Fibroblast of the aortic adventitia (primary cell): ENCODE measurements at places on chromosomes 2 and 18. TPM values are rescaled to one million over a fixed set of nuclear protein-coding genes. Genes with fewer than 3 reads are reported as not detected.

HOXD11 gene
- not detected in 2 replicates for total RNA-seq

ACP1 gene
- 62.1 and 88.3 TPM in 2 replicates for total RNA-seq

IGFBP2 gene
- total RNA-seq, result 1.1 and 10.6 TPM in 2 replicates

CACNB4 gene
- 4.8 and 7.5 TPM in 2 replicates for total RNA-seq

MATN3 gene
- total RNA-seq, result 0.82 and 1.1 TPM in 2 replicates

CRYGD gene
- total RNA-seq, result not detected in 2 replicates

GNAL gene
- 0.16 and 0.63 TPM in 2 replicates for total RNA-seq

MYO3B gene
- 0.09 and 0.33 TPM in 2 replicates for total RNA-seq

DCDC2C gene
- not detected in 2 replicates for total RNA-seq

NTSR2 gene
- not detected in 2 replicates for total RNA-seq
